ENCODE measurements at places on chromosomes 16 and 17. TPM values are rescaled to one million over a fixed set of nuclear protein-coding genes. Genes with fewer than 3 reads are reported as not detected.

DNA sequence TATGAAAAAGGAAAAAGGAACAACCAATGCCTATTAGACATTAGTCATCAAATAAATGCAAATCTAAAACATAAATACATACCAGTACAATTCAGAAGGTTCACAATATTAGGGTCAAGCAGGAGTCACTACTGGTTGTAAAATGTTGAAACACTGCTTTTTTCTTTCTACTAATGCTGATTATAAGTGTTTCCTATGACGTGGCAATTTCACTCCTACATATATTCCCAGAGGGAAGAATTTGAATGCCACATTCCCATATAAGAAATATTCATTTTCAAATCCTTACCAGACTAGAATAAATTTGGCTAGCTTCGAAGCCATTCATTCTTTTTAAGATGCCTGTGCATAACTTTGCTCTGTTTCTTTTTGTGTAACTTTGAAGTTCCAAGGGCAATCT, 2.6 kb upstream of the KRTAP9-2 start:
- DNase-seq = no peak

DNA sequence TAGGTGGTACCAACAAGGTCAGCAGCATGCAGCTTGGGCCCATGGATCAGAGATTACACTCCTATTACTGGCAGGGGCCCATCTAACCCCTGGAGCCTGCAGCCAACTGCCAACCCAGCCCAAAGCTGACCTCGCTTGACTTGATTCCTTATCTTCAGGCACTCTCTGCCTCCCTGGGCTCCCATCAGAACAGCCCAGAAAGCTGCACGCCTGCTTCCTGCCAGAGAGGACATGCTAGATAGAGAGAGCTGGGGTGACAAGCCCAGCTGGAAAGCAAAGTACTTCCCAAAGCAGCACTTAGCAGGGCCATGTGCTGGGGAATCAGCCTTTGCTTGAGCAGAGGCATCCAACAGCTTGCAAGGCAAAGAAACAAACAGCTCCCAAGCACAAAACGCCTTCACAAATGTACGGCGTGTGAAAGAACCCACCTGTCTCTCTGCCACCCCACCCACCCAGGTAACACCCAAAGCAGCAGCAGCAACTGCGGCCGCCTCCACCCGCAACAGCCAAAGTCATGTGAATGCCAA, 74.2 kb upstream of the NLK start:
- DNase-seq = no peak

DNA sequence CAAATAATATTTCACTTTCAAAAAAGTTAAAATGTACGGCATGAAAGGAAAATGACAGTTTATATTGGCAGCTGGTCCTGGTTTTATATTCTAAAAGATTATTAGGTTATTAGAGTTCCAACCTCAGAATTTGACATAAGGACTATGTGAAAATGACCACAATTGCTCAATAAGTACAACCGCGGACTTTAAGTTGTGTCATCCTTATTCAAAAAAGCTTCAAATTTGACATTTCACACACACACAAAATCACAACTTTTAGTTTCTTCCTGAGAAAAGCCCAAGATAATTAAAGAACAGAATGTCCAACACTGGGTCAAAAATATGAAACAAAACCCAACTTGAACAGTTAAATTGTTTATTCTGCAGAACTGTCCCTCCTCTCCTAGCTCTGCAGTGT, 133.2 kb upstream of the AXIN2 start:
- DNase-seq = no peak

DNA sequence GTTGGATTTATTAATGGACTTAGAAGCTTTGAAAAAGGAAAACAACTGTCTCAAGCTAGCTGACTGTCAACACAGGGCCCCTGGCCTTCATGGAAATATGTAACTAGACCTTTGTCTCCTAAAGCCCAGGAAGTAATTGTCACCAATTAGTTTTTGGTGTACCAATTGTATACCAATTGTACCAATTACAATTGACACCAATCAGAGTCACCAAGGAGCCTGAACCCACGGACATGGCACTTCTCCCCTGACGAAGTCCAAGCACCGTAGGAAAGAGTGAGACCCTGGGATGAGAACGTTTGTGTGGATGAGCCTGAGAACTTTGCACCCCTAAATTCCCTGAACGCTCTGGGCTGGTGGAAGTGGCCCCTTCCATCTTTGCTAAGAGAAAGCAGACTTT, 129.0 kb downstream of the ENGASE start:
- DNase-seq = no peak

GRCh38 chr17:36760425-36760824, 159.0 kb downstream of the MRM1 start:
- no peak for DNase-seq

- DNase-seq = no peak
Measured at GRCh38 chr17:41982026-41982760, 15.6 kb downstream of the CNP start.

DNA sequence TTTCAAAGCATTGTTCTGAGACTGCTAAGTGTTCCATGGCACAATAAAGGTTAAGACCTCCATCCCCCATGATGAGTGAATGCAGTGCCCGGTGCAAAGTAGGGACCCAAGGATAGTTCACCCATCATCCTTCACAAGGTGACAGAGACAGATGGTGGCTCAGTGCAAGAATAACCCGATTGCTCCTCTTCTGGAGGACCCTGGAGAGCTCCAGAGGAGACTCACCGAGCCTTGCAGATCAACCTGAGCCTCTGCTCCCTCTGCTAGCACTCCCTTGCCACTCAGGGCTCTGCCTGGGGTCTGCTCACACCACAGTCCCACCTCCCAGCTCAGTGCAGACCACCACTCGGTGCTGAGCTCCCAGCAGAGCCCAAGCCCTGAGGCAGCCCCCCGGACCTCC, 49.3 kb downstream of the C16orf78 start:
- DNase-seq = no peak

DNA sequence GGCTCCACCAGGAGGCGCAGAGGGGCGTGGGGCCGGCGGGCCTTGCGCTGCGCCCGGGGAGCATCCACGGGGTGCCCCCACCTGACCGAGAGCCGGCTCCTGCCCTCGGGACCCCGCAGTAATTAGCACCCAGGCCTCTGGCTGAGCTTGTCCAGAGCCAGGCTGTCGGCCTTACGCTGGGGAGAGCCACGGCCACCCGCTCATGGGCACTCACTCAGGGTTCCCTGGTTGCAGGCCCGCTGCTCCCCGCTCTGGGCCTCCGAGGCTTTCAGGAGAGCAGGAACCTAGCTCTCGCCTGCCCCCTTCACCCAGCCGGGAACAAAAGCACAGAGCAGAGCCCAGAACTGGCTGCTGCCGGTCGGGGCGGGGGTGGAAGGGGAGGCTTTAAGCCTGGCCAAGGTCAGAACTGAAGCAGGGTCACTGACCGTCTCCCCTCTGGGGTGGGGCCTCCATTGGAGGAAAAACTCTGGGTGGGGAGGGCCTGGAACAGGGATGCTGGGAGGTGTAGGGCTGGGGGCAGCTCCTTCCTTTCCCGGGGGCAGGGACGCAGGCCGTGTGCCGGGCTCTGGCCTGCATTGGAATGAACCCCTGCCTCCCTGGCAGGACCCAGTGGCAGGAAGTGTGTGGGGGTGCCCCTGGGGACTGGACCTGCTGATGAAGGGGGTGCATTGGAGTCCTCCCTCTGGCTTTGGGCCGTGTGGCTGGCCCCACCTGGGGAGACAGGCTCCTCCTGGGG, 12.3 kb downstream of the GLIS2 start:
- no peak for DNase-seq

DNA sequence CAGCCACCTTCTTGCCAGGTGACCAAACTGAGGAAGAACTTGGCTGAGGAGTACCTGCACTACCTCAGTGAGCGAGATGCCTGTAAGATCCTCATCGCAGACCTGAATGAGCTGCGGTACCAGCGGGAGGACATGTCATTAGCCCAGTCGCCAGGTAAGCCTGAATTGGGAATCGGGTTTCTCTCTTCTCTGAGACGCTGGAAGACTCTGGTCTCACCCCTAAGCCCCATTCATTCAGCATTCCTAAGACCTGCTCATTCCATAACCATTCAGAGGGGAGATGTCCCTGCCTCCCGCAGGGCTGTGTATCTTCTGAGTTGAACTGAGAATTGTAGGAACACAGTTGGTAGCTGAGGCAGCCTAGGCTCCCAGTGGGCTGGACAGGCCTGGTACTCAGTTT, 17.0 kb upstream of the THAP11 start:
- no peak for DNase-seq

GRCh38 chr16:83068686-83069085, 441.9 kb downstream of the CDH13 start:
- DNase-seq = no peak

DNA sequence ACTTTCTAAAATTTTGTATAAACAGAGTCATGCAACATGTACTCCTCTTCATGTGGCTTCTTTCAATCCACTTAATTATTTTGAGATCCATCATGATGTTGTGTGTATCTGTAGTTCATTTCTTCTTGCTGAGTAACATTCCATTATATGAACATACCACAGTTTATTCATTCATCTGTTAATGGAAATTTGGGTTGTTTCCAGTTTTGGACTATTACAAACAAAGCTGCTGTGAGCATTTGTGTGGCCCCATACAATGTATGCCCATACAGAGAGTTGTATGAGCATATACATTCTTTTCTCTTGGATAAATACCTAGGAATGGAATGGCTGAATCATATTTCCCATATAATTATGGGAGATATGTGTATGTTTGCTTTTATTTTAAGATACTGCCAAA, 85.6 kb downstream of the CLEC16A start:
- no peak for DNase-seq

DNA sequence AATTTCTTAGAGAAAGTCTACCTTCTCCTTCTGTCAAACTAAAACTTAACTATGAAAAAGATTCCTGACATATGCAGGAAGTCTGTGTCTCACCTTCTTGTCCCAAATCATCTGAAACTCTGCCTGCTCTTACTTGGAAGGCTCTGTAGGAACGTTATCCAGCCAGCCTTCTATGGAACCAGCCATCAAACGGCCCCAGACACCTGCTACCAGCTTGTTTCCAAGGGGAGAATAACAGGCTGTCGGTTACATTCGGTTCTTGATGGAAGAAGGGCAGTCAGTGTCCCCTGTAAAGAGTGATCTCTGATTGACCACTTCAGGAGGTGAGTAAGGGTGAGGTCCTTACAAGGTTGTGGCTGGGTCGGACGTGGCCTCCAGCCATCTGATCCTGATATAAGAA, 1.7 kb downstream of the ADAMTS18 start:
- no peak for DNase-seq

DNA sequence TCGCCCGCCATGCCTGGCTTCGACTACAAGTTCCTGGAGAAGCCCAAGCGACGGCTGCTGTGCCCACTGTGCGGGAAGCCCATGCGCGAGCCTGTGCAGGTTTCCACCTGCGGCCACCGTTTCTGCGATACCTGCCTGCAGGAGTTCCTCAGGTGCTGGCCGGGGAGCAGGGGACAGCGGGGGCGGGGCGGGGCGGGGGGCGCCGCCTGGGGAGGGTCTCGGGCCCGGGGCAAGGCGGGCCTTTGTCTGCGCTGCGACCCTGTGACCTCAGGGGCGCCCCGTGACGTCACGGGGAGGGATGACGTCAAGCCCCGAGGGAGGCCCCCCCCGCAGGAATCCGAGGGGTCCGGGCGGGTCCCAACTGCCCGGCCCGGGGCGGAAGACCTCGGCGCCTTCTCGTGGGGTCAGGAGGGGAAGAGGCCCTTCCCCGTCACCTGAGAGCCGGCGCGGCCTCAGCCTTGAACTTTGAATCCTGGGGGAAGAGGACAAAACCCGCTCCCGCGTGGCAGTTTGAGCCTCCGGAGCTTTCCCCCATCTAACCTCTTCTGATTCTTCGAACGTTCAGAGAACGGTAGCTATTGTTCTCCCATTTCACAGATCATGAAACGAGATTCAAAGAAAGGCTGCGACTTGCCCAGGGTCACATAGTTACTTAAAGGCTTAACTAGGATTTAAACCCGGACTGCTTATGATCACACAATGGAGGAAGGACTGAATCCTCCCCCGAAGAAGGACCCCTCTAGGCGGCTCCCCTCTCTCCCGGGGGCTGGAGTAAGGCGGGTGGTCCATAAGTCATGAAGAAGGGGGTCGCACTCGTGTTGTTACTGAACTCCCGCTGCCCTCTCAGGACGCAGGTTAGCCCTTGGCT, 527 bp downstream of the TRAF4 start:
- DNase-seq = no peak

GRCh38 chr17:17888371-17888770, 51.6 kb upstream of the SREBF1 start:
- no peak for DNase-seq

GRCh38 chr17:48240562-48241130, 133.1 kb downstream of the SNX11 start:
- DNase-seq = no peak

DNA sequence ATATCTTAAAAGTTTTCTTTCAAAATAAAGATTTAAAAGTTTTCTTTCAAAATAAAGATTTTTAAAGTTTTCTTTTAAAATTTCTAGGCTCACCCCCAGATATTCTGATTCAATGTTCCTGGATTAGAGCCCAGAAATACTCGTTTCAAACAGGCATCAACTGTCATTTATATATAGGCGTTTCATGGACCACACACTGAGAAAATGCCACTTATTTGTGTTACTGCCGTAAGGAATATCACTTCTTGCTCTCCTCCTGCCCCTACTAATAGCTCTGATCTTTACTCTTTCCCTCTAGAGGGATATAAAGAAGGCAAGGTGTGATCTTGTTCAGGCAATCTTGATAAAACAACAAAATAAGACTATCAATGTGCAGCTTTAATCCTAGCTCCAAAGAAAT, 1324.1 kb downstream of the CDH8 start:
- no peak for DNase-seq

GRCh38 chr17:73760439-73760758, 116.2 kb upstream of the SDK2 start:
- no peak for DNase-seq

- DNase-seq = peak; percentile 47
Measured at GRCh38 chr16:83742124-83742899, 65.5 kb upstream of the HSBP1 start.

- no peak for DNase-seq
Measured at GRCh38 chr16:1721372-1721771, 15.4 kb downstream of the MAPK8IP3 start.

- DNase-seq = no peak
Measured at GRCh38 chr17:61657338-61657737, 66.3 kb upstream of the NACA2 start.

DNA sequence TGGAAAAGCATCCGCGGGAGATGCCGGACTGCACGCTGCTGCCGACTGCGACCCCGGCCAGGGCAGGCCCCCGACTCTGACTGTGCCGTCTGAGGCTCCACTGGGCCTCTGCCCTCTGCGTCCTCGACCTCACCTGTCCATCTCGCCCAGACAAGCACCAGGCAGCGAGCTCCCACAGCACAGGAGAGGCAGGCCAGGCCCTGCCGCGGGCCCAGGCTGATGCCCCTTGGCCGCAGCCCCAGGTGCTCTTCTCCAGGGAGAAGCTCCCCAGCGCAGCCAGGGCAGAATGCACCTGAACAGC, 98.1 kb upstream of the DNAH17 start:
- no peak for DNase-seq

HSPB9 gene
- not detected for total RNA-seq

BRICD5 gene
- 1.4 TPM for total RNA-seq

CDRT4 gene
- total RNA-seq = 3.7 TPM

TBKBP1 gene
- total RNA-seq = 18.3 TPM

DNAH17 gene
- not detected for total RNA-seq

RNF227 gene
- 0.32 TPM for total RNA-seq

GAA gene
- 91.6 TPM for total RNA-seq

ELMO3 gene
- total RNA-seq = not detected

TANC2 gene
- total RNA-seq = 3.8 TPM

KRT12 gene
- total RNA-seq = not detected

PIRT gene
- total RNA-seq = not detected

CD68 gene
- 151 TPM for total RNA-seq

KRTAP17-1 gene
- not detected for total RNA-seq

NRN1L gene
- not detected for total RNA-seq

TBC1D3B gene
- total RNA-seq = not detected

USB1 gene
- total RNA-seq = 133 TPM

CD300A gene
- total RNA-seq = 21.9 TPM
